ENCODE measurements at places on chromosomes 1 and 21. TPM values are rescaled to one million over a fixed set of nuclear protein-coding genes. Genes with fewer than 3 reads are reported as not detected.

Gene MXRA8
- total RNA-seq = 0.20 TPM

Gene ALDH9A1
- total RNA-seq = 45.2 TPM

Gene PLA2G5
- total RNA-seq = not detected

Gene DDI2
- total RNA-seq = 12.5 TPM

Gene APOBEC4
- total RNA-seq = not detected

Gene ITLN2
- total RNA-seq = 0.14 TPM

Gene CFHR5
- total RNA-seq = not detected

Gene BTBD8
- total RNA-seq = 0.84 TPM

Gene PPT1
- total RNA-seq = 71.1 TPM

Gene AADACL4
- total RNA-seq = not detected

Gene CXADR
- total RNA-seq = 8.2 TPM

Gene PCP4
- total RNA-seq = not detected

Gene PPFIA4
- total RNA-seq = 0.40 TPM

Gene PSEN2
- 26.3 TPM for total RNA-seq

Gene SDC3
- 10.2 TPM for total RNA-seq

Gene UBL4B
- not detected for total RNA-seq

Gene CA6
- not detected for total RNA-seq

Gene CD53
- not detected for total RNA-seq

Gene MR1
- total RNA-seq = 9.3 TPM

Gene GJA8
- total RNA-seq = not detected

Gene F3
- total RNA-seq = 1.9 TPM

Gene CENPS
- 30.4 TPM for total RNA-seq

Gene GPA33
- not detected for total RNA-seq

Data from A549 treated with DMSO at 1 μM for 4 hours (cell line).